ENCODE measurements at places on chromosomes 3 and 15. TPM values are rescaled to one million over a fixed set of nuclear protein-coding genes. Genes with fewer than 3 reads are reported as not detected.

The STOML1 gene
- total RNA-seq = 23.9 TPM

The CNTN6 gene
- not detected for total RNA-seq

The GASK1A gene
- total RNA-seq = 4.5 TPM

The TADA3 gene
- total RNA-seq = 101 TPM

The FSIP1 gene
- 1.6 TPM for total RNA-seq
